HL-60 (cell line): ENCODE measurements at places on chromosomes 13 and 19.
A peak's percentile ranks its signal among the peaks of the same experiment; 100 is the strongest.

DNA sequence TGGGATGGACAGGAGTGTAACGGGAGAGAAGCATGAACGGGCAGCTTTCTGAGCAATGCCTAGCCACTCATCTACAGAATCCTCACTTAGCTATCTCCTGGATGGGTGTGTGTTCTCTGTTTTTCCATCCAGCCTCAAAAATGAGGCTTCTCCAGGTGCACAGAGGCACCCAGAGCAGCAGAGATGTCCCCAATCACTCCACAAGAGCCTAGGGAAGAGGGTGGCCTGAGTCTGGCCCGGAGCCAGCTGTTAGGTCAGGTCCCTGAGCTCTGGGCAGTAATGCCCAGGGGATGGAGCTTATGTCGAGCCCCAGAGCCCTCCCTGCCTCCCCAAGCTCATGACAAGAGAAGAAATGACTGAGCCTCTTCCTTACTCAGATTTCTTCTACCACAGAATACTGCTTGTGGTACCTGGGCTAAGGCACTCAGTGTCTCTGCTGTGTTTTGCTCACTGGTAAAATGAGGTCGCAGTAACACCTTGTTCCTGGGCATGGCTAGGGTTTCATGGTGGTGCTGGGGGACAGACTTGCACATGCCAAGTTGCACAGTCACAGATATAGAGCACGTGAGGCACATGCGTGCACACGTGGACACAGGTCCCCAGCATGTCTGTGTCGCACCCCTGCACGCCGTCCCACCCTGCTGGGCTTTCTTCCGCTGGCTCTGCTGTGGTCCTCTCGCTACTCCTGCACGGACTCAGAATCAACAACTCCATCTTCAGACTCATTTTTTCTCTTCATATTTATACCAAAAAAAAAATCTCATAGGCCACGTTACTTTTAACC lies 86.6 kb upstream of the SOX1 start:
- DNase-seq = no peak

DNA sequence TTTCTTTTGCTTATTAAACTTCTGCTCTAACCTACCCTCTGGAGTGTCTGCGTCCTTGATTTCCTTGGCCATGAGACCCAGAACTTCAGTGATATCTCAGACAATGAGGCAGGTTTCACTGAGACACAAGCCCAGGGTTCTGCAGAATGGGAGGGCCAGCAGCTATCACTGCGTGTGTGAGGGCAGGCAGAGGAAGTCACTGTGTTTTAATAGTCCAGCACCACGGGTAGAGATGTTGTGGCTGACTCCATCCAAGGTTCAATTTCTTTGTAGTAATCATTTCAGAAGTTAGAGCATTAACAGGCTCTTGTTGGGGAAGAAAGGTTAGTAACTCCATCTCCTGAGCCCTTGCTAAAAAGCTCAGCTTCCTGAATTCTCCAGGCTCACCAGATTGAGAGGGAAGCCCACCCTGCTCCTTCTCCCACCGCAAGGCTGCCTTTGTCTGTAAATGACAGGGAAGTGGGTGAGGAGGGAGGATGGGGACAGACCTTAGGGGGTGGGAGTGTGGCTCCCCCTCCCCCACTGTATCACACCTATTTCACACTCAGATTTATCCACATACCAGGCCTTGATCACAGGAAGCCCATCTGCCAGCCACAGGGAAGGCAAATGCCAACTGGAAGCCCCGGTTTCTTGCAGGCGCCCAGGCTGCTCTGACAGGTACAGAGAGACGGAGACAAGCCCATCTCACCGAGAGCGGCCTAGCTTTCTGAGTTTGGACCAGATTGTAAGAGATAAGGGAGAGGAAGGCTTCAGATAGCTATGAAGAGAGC lies 2.1 kb downstream of the C19orf12 start:
- no peak for DNase-seq

GRCh38 chr19:44722131-44723121 lies 23.5 kb downstream of the CEACAM16 start:
- peak; percentile 85 for DNase-seq

DNA sequence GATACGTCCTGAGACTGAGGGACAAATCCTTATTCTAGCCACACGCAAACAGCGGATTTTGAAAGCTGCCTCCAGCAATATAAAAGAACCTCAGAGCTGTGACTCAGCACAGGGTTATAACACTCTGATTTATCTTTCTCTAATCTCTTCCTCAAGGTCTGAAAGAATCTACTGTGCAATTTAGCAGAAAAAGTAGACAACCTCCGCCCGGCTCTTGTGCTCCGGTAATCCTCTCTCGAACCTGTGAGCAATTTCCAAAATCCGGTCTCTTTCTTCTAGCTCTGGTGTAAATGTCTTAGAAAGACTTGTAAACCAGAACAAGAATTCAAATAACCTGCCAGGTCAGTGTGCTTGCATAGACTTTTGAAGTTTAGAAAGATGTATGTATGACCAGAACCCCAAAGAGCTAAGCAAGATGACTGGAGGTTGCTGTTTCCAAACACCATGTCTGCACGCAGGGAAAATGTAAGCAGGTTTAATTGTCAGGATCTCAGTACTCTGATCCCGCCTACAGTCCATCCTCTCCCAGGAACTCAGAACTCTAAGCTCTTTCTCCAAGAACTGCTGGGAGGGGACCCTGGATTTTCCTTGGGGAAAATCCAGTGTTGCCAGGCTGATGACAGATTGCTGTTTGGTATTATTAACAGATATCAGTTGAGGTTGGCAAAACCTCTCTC lies 338.1 kb downstream of the RFC3 start:
- DNase-seq = no peak

DNA sequence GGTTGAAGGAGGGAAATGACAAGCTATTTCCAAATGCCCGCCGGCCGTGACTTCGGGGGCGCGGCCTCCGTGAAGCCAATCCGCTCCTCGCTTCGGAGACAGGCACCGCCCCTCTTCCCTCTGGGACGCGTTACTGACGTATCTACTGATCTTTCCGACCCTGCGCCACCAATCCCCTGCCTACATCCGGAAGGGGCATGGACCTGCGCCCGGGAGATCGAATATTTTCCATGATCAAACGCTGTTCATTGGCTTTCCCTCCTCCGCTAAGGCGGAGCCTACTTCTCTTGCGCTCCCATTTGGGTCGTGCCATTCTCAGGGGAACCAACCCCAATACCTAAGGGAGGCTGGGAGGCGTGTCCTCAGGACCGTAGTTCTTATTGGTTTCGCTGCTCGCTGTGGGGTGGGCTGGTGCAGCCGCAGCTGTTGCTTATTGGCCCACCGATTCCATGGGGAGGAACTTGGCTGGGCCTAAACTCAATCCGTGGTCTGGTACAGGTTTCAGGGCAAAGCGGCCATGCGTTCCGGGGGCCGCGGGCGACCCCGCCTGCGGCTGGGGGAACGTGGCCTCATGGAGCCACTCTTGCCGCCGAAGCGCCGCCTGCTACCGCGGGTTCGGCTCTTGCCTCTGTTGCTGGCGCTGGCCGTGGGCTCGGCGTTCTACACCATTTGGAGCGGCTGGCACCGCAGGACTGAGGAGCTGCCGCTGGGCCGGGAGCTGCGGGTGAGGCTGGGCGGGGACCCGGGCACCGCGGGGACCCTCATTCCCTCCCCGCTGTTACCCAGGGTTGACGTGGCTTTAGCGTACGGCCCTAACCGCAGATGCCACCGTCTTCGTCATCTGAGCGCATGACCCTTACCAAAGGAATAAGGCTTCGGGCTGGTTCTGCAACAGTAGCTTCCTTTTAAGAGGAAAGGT lies at the start of gene QPCTL:
QPCTL (plus strand) TSS at position 480 of the 919 bp plus-strand sequence; CDS start at position 518, 38 bp downstream.
- peak; percentile 100 for DNase-seq

- no peak for DNase-seq
These were observed 419.2 kb downstream of the FGF9 start for GRCh38 chr13:22090106-22090505.

- no peak for DNase-seq
These were observed 1227.4 kb upstream of the PCDH20 start for GRCh38 chr13:62643007-62643483.

GRCh38 chr19:51573331-51573730 lies 2.2 kb downstream of the ZNF175 start:
- no peak for DNase-seq

DNA sequence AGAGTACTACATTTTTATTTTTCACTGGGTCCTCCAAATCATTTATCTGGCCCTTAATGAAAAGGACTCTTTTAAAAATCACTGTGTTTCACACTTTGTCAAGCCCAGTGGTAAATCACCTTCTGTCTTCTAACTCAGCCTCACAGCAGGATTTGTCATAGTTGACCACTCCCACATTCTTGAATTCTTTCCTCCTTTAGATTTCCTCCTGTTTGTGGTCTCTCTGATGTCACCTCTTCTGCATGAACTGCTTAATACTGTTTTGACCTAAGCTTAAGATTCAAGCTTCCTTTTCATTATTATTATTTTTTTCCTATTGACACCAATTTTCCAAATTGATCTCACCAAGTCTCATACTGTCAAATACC lies 899.8 kb upstream of the MIR17HG start:
- DNase-seq = no peak

DNA sequence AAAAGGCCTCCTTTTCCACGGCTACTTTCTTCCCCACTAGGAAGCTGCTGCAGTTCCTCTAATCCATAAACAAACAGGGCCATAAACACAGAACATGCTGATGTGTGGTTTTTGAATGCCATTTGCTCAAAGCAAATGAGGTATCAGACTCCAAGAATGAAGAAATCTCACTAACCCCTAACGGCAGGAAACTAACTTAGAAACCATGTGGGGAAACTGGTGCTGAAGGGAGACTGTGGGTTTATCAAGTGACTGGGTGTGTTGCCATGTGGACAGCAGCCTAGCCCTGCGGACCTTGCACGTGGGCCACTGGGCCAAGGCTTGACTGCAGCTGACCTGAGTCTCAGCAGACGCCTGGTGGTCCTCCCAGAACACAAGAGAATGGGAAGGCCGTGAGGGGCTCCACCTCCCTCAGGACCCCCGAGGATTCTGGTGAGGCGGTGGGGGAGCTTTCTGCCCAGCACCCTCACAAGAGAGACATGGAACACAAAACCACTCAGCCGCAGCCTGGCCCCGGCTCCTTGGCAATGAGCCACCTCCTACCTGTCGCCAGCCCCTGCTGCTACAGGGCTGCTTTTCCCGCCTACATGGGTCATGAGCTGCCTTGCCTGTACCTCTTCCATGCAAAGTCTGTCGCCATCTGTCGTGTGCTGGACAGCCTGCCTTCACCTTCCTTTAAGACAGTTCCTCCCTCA lies 10.6 kb downstream of the SLC15A1 start:
- DNase-seq = no peak

- DNase-seq = no peak
These were observed 13.1 kb upstream of the PNMA8C start for GRCh38 chr19:46441866-46442265.

GRCh38 chr19:1384478-1385110 lies 887 bp downstream of the NDUFS7 start:
- no peak for DNase-seq

DNA sequence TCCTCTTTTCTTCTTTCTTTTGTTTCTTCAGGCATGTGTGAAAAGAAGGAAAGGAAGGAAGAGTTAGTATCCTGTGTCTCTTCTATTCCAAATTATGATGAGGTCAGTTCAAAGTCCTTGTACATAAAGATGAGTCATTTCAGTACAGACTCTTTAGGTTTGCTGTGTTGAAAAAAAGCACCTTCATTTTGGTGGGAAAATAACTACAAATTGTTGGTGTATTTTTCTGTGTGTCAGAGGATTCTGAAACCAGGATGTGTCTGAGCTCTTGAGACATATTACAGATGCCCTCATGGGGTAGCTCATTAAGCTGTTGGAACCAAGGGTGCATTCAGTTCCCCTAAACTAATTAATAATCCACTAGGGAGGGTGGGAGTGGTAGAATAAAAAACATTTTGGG lies 5.8 kb upstream of the HSPH1 start:
- no peak for DNase-seq

- DNase-seq = no peak
These were observed 6.0 kb downstream of the SPRED3 start for GRCh38 chr19:38394488-38394887.

DNA sequence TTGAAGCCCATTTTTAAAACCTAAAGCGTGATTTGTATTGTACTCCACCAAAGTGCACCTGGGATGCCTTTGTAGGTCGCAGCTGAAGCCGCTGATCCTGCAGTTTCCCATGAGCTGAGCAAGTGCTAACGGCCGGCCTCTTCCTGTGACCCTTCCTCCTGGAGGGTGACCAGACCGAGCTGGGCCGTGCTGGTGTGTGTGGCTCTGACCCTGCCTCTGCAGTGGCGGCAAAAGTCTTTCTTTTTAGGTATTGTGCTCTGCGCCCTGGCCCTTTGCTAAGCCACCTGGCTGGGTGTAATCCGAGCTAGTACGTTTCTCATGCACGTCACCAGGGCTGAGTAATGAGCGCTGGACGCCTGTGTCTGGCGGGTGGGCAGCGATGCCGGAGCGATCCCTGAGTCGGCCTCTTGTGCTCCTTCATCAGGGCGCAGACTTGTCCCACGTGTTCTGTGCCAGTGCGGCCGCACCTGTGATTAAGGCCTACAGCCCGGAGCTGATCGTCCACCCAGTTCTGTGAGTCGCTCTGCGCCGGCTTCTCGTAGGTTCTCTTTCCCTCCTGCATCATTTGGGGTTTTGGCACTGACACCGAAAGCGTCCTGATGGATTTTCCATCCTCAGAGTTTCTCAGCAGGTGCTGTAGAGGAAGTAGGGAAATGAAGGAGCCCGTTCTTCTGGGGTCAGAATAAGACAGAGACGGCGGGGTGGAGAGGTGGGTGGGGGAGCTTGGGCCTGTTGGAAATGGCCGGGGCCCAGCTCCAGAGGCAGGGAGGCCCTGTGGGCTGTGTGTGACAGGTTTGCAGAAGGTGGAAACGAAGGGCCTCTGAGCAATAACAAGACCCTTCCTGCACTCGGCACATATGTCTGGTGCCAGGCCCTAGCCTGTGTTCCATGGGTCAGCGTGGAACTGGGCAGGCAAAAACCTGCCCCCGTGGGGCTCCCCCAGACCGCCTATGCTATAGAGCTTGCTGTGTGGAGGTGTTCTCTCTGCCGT lies 9.7 kb downstream of the NAXD start:
- no peak for DNase-seq

GRCh38 chr13:33490461-33491327 lies 205.1 kb upstream of the STARD13 start:
- DNase-seq = no peak

DNA sequence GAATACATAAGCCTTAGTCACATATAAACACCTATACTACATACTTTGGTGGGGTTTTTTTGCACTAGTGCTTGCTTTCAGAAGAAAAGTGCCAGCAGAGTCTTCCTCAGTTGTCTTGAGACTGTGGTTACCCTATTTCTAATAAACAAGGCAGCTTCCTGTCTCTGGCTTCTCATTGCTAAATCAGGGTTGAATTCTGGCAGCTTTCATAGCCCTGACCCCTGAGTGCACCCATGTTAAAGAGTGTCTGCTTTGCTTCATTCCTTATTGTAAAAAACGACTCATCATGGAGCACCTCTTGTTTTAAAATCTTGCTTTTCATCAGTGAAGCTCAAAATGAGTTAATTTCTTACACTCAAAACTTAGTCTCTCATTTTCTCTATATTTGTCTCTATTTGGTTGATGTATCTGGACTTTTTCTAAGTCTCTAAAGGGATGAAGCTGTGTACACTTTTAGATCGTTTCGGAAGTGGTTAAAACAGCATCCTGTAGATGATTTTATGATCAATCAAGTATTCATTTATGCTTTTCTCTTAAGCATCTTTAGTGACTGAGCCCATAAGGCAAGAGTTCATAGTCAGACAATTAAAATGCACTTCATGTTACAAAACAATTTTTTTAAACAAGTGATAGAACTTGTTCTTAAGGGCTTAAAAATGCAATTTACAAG lies 72.1 kb downstream of the KLF12 start:
- DNase-seq = no peak
